Activated CD8-positive, alpha-beta memory T cell treated with anti-CD3 and anti-CD28 coated beads for 1 hour (primary cell): ENCODE measurements at places on chromosomes 1 and 21.

GRCh38 chr1:216843409-216843808, 120.2 kb upstream of the ESRRG start:
- DNase-seq: no peak

- no peak for DNase-seq
Measured at GRCh38 chr1:230884646-230885045, 16.3 kb upstream of the C1orf198 start.

- DNase-seq: no peak
Measured at GRCh38 chr1:74485622-74486021, 26.8 kb downstream of the LRRC53 start.

- DNase-seq: no peak
Measured at GRCh38 chr21:37071561-37072273, 1.2 kb downstream of the PIGP start.

DNA sequence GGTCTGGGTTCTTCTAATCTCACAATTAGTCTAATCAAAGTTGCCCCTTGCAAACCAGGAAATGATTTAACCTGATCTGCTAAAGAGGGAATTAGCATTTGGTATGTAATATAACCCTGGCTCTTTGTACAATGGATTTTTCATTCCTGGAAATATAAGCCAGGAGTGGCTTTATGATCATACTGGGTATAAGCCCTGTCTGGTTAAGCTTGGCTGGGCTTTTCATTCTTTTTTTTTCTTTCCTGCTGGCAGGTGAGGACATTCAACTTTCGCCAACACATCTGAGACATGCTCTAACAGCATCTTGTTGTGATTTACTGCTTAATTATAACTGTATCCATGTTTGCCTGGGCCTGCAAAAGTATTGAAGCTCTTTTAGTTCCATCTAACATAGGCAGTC, 20.4 kb upstream of the SDE2 start:
- DNase-seq: no peak

DNA sequence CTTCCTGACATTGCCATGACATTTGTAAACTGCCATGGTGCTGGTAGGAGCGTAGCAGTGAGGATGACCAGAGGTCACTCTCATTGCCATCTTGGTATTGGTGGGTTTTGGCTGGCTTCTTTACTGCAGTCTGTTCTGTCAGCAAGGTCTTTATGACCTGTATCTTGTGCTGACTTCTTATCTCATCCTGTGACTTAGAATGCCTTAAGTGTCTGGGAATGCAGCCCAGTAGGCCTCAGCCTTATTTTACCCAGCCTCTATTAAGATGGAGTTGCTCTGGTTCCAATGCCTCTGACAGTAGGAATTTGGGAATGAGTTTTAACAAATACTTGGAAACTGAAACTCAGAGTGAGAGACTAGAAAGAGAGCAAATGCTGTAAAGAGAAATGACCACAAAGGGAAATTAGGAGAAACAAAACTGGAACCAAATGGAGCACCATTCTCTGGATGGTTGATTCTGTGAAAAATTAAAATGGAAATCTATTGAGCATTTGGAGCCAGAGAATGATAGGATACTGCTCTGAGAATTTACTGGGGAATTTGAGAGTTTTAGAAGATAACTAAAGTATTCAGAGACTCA, 50.1 kb upstream of the RHOU start:
- no peak for DNase-seq

DNA sequence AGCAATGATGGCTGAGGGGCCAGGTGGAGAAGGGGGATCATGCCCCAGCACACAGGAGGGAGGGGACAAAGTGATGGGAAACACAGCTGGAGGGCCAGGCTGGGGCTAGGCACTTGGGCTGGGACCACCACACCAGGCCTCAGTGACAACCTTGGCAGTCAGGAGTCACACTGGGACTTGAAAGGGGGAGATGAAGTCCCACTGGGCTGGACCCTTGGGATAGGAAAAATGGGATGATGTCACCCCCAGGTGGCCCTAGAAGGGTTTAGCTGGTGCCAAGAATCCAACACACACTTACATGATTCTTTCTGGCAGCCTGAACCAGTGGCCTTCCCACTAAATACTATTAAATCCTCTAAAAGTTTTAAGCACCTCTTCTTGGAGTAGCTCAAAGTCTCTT, 17.1 kb downstream of the ZBTB17 start:
- no peak for DNase-seq

DNA sequence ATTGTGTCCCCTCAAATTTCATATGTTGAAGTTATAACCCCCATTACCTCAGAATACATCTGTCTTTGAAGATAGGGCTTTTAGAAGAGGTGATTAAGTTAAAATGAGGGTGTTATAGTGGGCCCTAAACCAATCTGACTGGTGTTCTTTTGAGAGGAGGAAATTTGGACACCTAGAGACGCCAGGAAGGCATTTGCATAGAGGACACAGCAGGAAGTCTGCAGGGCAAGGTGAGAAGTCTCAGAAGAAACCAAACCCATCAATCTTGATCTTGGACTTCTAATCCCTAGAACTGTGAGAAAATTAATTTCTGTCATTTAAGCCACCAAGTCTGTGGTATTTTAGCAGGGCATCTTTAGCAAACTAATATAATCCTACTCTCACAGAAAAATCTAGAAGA, 13.0 kb downstream of the GOLPH3L start:
- no peak for DNase-seq

- no peak for DNase-seq
Measured at GRCh38 chr1:46411010-46411405, 16.9 kb downstream of the FAAH start.

- DNase-seq: no peak
Measured at GRCh38 chr1:22296701-22297591, 154.0 kb upstream of the WNT4 start.

- no peak for DNase-seq
Measured at GRCh38 chr1:225572422-225572821, 80.5 kb downstream of the ENAH start.

DNA sequence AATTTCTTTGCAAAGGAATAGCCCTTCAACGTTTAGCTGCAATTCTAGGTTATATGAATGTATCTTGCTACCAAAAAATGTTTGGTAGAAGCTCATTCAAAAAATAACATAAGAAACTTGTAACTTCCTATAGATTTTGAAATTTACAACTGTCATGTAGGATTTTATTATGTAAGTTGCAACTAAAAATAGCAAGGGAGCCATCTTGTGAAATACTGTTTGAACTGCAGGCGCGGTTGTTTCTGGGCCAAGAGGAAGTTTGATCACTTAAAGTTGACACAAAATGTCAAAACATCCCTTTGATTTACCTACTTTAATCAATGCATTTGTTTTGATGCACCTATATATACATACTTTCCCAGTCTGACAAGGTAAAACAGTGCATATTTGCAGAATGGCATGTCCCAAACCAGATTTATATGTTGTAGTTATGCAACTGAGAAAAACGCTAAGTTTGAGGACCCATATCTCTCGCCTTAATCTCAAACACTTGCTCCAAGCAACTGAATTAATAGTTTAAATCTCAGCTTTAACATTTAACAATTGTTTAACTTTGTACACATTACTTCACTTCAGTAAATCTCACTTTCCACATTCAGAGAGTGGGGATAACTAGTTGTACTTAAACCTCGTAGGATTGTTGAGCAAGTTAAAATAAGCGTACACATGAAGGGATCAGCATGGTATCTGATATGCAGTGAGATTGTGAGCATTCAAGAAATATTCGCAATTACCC, 63.9 kb downstream of the KCNK2 start:
- no peak for DNase-seq

- no peak for DNase-seq
Measured at GRCh38 chr21:33185852-33186251, 43.9 kb upstream of the IFNAR2 start.
